Stimulated activated CD8-positive, alpha-beta memory T cell treated with anti-CD3 and anti-CD28 coated beads, Interleukin-2, amount 100 ng/mL, for 48 hours (primary cell): ENCODE measurements at places on chromosomes 4 and X.
A peak's percentile ranks its signal among the peaks of the same experiment; 100 is the strongest.

- no peak for DNase-seq
Measured at GRCh38 chr4:111128327-111128726, 505.4 kb upstream of the PITX2 start.

DNA sequence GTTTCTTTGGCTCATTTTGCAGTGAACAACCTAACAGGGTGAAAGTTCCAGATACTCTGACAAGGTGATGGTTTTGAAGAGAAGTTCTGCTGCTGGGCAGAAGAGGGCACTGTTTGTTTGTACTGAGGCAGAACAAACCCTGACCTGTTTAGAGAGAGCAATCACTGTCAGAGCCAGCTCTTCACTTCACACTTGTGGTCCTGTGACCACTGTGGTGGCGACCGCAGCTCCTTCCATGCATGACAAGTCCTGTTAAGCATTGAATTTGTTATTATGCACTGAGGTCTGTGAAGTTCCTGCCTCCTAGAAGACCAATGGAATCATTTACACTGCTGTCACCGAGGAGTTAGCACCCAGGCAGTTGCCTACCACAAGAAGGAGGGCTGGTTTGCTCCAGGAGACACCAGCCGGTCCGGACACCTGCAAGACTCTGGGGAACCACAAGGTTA is 86.6 kb downstream of the ZNF330 start:
- DNase-seq, result peak; percentile 49

DNA sequence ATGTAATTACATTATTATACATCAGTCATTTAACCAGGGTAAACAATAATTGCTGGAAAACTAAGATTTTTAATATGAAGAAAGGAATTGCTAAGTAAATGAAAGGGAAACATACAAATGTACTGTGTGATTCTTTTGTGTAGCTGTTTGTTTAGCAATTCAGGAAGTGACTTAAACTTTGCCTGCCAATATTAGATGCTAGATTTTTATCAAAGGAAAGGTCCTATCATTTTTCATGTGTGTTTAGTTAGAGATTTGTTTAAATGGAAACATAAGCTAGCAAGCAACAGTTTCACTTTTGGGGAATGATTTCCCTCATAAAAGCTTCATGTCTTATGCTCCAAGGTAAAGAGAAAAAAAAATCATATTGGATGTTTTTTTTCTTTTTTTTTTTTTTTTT is 95.1 kb upstream of the LIMCH1 start:
- no peak for DNase-seq

DNA sequence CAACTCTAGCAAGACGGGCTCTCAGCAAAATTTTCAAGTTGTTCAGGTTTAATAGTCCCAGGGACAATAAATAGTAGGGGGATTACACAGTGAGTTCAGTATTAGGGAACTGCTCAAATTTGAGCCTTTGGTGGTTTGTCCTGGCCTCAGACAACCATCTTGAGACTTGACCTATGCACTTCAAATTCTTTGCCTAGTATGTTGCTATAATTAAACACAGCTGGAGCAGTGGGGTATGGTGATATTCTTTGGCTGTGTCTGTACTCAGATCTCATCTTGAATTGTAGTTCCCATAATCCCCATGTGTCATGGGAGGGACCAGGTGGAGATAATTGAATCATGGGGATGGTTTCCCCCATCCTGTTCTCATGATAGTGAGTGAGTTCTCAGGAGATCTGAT is 43.3 kb upstream of the TEX13A start:
- no peak for DNase-seq

GRCh38 chr4:138627096-138627495 is 384.9 kb upstream of the SLC7A11 start:
- DNase-seq, result no peak

DNA sequence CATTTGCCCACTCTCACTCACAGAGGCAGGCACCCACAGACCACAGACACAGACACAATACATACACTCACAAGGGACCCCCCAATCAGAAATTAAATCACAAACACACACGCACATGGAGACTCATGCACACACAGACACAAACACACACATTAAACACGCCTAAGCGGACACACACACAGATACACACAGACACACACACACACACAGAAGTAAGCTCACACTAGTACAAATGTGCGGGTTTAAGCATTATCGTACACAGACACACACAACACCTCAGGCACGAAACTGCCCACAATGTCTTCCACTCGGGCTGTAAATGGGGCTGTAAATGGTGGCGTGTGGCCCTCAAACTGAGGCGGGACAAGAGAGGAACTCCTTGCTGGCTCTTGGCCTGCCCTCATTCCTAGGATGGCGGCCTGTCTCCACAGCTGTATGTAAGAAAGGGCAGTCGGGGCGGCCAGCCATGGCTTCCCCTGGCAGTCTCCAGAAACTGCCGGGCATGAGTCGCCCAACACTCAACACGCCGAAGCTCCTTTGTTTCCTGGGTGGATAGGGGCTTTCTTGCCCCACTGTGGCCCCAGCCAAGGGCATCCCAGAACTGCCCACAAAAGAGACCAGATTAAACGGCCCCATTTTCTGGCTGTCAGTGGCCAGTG is 53.9 kb downstream of the NBDY start:
- no peak for DNase-seq

DNA sequence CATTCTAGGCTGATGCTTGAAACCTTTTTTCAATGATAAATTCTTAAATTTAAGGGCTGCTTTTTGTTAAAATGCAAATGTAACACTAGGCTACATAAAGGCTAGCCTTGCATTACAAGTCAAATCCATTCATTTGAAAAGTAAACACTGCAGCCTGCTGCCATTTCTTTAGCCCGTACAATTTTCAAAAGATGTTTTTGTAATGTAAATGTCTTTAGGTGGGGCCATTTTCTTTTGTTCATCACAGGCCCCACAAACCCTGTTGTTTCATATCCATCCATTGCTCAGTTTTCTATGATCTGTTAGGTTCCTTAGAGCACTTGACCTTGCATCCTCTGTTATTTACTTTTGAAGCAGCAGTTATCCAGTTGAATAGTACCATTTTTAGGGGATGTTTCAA is 296.2 kb upstream of the AMOT start:
- DNase-seq, result no peak

GRCh38 chr4:176656108-176656507 is 136.6 kb downstream of the VEGFC start:
- DNase-seq, result no peak

- DNase-seq, result peak; percentile 58
Measured at GRCh38 chrX:39869846-39870601, 227.7 kb downstream of the BCOR start.

- DNase-seq, result no peak
Measured at GRCh38 chr4:124459196-124459940, 253.2 kb downstream of the ANKRD50 start.

DNA sequence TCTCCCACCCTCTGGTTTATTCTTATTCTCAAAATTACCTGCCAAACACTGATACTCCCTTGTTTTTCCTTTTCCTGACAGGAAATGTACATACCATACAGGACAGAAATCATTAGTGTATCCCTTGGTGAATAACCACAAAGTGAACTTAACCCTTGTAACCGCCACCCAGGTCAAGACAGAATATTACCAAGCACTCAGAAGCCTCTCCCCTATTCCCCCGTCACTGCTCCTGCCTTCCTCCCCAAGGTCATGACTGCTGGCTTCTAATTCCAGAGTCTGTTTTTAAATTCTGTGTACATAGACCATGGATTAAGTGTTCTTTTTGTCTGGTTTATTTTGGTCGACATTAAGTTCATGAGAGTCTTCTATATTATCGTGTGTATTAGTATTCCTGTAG is 37.7 kb downstream of the HTT start:
- DNase-seq, result no peak

DNA sequence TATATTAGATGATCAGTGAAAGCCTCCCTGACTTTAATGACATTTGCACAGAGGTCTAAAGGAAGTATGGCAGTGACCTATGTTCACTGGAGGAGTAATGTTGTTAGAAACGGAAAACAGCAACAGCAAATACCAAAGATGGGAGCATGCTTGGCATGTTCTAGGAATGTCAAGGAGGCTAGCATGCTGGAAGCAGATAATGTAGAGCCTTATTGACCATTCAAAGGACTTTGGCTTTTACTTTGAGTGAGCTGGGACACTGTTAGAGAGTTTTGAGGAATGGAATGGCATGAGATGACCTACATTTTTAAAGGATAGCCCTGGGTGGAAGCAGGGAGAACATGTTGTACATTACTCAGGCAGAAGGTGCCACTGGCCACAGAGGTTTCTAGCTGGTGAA is 6.0 kb downstream of the RPA4 start:
- no peak for DNase-seq

- no peak for DNase-seq
Measured at GRCh38 chr4:82797040-82797404, 1.6 kb downstream of the SCD5 start.

- DNase-seq, result no peak
Measured at GRCh38 chr4:112284166-112284565, 1.5 kb downstream of the TIFA start.

DNA sequence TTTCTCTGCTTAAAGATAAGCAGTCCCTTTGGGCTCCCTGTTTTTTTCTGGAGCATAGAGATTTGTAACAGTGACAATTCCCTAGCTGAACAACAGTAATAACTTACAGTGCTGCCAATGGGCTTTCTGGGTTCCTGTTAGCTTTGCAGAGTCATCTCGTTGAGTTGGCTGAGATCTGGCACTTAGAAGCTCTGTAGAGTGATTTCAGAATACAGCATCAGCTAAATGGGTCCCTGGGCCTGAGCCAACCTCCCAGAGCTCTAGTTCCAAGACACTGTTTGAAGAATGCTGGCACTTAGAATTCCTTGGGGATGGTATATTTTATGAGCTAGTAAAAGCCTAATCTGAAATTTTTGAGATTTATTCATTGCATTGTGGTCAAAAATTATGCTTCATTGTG is 43.5 kb upstream of the SERTM2 start:
- no peak for DNase-seq

DNA sequence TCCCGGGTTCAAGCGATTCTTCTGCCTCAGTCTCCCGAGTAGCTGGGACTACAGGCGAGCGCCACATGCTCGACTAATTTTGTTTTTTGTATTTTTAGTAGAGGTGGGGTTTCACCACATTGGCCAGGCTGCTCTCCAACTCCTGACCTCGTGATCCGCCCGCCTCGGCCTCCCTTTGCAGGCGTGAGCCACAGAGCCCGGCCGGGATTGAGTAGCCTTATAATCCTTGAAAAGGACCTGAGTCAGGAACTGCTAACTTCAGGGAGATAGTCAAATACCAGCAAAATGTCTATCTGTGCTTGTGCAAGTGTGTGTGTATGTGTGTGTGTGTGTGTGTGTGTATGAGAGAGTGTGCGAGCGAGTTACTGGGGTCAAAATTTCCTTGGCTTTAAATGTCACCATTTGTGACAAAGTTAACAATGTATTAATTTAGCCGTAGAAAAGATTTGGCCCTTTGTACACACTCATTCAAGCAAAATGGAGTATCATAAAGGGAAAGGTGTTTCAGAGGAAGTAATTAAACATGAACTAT is 1.8 kb upstream of the KDM6A start:
- no peak for DNase-seq

- DNase-seq, result no peak
Measured at GRCh38 chr4:55469979-55470378, 74.2 kb downstream of the TMEM165 start.

- no peak for DNase-seq
Measured at GRCh38 chr4:94588896-94589693, 137.4 kb downstream of the PDLIM5 start.

GRCh38 chrX:136214551-136214950 is 36.6 kb downstream of the MAP7D3 start:
- DNase-seq, result no peak

DNA sequence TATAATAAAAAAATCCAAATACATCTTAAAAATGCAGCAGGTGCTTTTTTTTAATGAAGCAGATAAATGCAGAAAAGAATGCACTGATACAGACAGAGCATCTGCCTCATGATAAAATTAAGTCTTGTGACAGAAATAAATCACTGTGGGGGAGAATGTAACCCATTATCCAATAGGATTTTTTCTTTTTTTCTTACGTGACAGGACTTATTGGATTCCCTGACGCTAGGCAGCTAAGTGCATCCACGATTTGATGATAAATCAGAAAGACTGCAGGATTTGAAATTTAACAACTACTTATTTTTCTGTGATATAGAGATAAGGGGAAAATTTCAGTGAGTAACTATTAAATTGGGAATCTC is 110.6 kb upstream of the PPARGC1A start:
- DNase-seq, result no peak

DNA sequence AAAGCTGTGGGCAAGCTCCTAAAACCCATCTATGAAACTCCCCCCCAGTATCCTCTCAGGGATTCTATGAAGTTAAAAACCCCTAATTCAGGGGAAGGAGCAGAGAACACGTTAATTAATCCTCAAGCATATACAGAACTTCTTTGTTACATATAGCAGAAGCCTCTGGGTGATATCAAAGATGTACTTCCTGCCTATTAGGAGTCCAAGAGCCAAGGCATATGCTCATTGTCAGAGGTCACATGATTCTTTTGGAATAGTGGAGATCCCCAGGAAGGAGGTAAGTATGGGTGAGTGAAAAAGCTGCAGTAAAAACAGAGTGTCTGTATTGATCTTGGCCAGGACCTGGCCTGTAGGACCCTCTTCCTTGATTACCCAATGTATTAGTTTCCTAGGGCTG is 2.9 kb upstream of the SPARCL1 start:
- DNase-seq, result no peak

GRCh38 chrX:7269589-7269988 is 121.6 kb upstream of the PUDP start:
- DNase-seq, result no peak

- DNase-seq, result no peak
Measured at GRCh38 chr4:101621120-101621519, 169.4 kb upstream of the BANK1 start.

GRCh38 chr4:122873821-122874593 is 47.4 kb downstream of the FGF2 start:
- DNase-seq, result no peak

DNA sequence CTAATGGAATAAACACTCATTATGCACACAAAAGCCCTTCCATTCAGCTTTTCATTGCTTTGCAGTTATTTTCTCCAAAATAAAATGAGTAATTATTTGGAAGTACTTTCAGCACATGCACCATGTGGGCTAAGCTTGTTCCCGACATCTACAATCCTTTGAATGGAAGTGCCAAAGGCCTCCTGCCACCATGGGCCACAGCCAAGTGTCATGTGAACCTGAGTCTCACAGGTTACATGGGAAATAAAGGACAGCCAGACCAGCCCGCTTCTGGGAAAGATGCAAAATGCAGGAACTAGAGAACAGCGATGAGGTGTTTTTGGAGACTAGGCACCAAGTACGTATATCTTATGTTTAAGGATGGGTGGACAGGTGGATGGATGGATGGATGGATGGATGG is 181.8 kb downstream of the AFF2 start:
- no peak for DNase-seq

DNA sequence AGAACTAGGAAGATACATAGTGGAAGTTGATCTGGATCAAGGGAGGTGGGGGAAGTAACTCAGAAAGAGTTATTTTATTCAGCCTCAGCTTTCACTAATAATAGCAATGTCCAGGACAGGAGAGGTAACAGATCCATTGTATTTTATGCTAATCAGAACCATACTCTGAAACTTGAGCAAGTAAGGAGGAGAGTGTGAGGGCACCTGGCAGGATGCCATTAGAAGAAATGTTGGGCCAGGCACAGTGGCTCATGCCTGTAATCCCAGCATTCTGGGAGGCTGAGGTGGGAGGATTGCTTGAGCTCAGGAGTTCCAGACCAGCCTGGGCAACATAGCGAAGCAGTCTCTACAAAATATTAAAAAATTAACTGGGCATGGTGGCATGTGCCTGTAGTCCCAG is 16.3 kb downstream of the GPR34 start:
- DNase-seq, result no peak
